ENCODE measurements at places on chromosomes 12 and 14.

- no peak for DNase-seq
Measured at GRCh38 chr14:96272777-96273473, 16.9 kb downstream of the BDKRB1 start.

DNA sequence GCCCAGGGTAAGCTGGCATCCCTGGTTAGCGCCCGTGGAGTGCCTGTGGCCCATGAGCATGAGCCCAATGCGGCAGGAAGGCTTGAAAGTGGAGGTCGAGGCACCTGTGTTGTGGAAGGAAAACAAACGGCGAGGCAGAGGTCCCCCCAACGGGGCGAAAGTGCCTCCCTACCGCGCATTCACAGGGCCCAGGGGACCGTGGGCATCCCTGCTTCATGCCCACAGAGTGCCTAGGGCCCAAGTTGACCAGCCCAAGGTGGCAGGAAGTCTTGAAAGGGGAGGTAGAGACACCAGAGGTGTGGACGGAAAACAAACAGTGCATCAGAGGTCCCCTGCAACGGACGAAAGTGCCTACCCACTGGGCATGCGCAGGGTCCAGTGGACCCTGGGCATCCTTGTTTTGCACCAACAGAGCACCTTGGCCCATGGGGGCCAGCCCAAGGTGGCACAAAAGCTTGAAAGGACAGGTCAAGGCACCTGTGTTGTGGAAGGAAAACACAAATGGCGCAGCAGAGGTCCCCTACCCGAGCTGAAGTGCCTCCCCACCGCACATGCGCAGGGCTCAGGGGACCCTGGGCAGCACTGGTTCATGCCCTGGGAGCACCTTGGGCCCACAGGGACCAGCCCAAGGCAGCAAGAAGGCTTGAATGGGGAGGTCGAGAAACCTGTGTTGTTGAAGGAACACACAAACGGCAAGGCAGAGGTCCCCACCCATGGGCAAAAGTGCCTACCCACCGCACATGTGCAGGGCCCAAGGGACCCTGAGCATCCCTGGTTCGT, 377.5 kb downstream of the ALG10 start:
- DNase-seq, result peak; percentile 6

GRCh38 chr12:26978801-26979200, 35.4 kb downstream of the TM7SF3 start:
- no peak for DNase-seq

GRCh38 chr12:103908246-103908541, 22.0 kb upstream of the HSP90B1 start:
- DNase-seq, result no peak

DNA sequence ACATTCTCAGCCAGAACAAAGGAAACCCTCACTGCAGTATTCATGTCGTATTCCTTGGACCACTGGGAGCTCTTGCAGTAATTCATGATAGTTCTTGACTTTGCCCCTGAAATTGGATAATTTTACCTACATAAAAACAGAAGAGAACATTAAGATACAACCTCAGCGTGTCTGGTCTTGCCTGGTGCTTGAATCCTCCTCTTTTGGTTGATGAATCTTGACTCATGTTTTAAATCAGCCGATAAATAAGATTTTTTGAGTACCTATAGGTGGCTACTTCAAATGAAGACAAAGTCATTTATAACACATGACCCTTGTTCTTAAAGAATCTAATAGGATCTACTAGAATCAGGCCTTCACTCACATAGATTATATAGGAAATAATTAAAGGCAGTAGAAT, 221.0 kb downstream of the PTPRO start:
- no peak for DNase-seq

DNA sequence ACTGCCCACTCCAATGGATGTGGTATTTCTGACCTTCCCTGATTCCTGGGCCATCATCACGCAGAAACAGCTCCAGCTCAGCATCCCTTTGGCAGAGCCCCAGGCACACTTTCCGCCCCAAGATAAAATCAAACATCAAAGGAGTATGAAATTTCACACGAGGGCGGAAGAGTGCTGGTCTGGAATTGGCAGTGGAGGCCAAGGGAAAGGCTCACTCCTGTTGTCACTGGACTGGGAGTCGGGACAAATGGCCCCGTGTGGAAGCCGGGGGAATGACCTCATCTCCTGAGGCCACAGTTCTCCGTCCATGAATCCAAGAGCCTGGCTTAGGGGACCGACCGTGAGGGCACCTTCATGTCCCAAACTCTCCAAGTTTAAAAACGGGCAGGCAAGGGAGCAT, 40.9 kb downstream of the FZD10 start:
- no peak for DNase-seq

GRCh38 chr12:57240926-57241401, 10.0 kb downstream of the STAC3 start:
- DNase-seq, result no peak

DNA sequence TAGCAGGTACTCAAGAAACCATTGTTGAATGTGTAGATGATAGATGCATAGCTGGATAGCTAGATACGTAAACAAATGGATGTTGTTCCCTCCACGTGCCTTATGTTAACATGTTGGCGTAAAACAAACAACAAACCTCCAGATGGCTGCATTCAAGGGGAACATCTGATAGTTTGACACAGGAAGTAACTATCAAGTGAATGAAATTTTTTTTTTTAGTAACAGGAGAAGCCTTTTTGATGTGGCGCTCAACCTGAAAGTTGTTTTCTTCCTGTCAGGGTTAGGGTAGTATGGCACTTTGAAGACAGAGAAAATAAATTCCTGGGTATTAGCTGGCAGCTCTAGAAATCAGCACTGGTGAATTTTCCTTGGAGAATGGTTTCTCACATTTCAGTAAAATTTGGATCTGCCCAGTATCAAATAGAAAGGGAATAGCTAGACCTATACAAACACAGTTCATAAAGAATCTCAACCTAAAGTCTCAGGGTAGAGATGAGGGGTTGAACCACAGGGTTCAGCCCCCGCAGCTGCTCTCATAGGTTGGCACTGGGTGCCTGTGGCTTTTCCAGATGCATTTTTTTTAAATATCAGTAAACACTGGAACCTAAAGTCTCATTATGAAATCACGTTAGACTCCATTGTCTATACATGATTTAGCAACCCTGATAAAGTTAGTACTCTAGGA, 18.8 kb upstream of the RAP1B start:
- DNase-seq, result no peak

- no peak for DNase-seq
Measured at GRCh38 chr12:50017641-50018040, 7.7 kb downstream of the RACGAP1 start.

DNA sequence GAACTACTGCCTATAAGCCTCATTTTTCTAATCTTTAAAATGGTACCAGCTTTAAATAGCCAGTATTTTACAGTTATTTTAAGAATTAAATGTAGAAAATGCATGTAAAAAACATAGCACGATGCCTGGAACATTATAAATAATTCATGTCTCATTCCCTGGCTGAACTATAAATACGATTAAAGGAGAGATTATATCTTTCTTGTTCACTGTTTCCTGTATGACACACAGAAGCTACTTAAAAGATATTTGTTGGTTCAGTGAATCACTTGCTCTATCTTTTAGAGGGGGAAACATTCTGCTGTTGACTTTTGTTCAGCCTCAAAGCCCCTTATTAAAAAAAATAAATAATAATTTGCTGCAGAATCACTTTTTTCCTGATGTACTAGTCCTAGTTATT, 406.9 kb downstream of the LRFN5 start:
- DNase-seq, result no peak

DNA sequence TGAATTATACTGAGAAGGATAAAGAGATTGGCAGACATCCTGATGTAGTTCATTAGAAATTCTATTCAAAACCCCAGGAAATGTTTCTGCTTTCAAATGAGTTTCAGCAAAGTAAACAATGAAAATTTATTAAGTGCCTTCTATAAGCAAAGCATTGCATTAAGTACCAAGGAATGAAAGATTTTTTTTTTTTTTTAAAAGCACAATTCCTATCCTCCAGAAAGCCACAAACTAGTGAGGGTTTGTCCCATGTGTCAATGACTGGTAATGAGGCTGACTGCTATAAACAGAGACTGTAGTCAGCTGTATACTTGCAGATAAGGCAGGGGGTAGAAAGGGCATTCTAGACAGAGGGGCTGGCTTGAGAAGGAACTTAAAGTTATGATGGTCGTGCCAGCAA, 6.7 kb downstream of the ANO4 start:
- DNase-seq, result no peak

GRCh38 chr14:71692496-71692895, 239.7 kb upstream of the RGS6 start:
- no peak for DNase-seq

DNA sequence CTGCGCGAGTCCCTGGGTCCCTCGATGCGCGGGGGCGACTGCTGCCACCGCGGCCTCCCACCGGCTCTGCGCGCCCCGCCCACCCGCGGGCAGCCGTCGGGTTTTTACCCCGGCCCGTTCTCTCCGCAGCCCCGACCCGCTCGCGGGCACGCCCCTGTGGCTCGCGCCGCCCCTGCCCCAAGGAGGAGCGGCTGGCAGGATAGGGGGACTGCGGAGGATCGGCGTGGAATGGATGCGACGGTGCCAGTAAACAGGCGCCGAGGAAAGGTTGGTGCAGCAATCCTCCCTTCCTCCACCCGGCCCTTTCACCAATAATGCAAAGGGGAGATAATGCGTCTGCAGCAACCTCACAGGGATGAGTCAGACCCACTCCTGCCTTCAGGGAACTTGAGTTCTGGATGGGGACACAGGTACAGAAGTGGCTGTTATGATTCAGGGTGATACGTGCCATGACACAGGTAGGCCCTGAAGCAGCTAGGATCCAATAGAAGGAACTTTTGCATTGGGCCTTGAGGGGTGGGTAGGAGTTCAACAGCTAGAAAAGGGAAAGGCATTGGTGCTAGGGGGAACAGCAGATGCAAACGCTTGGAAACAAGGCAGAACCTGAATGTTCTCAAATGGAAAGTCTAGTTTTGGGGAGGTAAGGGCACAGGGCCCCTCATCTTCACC, 554 bp upstream of the DEGS2 start:
- DNase-seq, result no peak

DNA sequence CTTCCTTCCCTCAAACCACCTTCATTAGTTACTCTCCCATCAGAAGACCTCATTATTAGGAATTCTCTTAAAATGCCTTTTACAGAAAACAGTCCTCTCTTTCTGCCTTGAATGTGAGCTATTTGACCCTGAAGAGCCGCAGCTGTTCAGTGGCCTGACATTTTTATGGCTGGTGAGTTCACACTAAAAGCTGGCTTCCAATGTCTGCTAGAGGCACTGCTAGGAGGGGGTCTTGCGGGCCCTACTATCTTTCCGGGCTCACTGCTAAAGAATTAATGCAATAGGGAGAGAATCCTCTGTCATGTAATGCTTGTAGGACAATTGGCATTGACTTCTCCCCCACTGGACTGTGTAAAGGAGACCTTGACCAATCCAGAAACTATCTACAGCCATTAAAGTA, 87.7 kb downstream of the GPR135 start:
- DNase-seq, result no peak

GRCh38 chr14:22478670-22479069, 110.4 kb downstream of the DAD1 start:
- no peak for DNase-seq

DNA sequence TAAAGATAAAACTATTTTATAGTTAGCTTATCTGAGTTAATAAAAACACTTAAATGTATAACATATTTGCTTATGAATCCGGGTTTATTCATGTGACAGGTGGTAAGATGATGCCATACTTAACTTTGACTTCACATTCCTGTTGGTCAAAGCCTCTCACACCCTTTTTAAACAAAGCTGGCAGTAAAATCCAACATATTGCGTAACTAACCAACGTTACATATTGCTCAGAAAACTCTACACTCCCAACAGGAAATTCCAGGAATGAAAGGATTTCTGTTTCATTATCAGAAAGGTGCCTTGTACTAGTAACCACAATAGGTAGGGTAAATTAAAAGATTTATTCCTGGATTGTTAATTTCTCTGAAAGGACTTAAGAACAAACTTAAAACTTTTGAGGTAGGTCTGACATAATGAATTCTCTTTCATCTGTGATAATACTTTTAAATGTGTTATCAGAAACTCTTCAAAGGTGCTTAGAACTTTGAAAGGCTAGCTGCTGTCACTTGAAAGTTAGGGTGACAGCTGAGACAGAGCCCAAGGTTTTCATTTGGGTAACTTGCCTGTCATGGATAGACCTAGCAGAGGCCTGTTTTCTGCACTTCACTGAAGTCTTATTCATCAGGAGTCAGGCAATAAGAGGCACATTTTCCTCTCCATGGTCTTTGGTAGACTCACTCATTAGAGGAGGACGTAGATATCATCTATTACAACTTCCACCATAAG, 23.8 kb upstream of the CATSPERB start:
- no peak for DNase-seq

GRCh38 chr12:14956905-14957304, 4.5 kb downstream of the ARHGDIB start:
- no peak for DNase-seq

DNA sequence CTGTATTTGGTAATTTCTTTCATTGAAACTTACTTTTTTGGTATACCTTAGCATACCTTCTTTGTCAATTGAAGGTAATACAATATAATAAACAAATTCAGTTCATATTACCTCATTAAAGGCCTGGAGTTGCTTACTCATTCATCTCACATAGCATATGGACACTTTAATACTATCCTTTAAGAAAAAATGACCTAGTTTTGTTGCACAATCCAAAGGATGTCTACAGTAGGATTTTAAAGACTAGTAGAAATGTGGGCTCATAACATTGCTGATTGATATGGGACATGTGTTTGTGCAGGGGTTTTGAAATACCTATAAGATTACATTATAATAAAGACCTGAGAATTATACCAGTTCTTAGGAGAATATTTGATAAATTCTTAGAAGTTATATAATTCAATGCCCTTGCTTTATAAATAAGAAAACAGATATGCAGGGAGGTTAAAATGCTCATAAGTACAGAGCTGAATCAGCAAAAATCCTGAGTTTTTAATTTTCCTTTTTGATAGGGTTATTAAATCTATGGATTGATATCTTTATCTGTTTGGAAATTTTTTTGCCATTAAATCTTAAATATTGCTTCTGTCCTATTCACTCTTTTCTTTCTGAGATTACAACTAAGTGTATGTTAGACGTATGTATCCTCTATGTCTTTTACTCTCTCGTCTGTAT, 352.1 kb downstream of the ATP23 start:
- DNase-seq, result no peak

- no peak for DNase-seq
Measured at GRCh38 chr12:121000530-121000929, 15.8 kb downstream of the C12orf43 start.

- DNase-seq, result peak; percentile 72
Measured at GRCh38 chr12:6062757-6063735, 61.4 kb downstream of the VWF start.

DNA sequence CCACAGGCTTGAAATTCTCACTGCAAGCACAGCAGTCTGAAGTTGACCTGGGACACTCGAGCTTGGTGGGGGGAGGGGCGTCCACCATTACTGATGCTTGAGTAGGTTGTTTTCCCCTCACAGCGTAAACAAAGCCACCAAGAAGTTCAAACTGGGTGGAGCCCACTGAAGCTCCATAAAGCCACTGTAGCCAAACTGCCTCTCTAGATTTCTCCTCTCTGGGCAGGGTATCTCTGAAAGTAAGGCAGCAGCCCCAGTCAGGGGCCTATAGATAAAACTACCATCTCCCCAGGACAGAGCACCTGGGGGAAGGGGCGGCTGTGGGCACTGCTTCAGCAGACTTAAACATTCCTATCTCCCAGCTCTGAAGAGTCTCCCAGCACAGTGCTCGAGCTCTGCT, 31.7 kb upstream of the ST8SIA1 start:
- DNase-seq, result no peak

GRCh38 chr14:70098250-70098809, 90.4 kb downstream of the SLC8A3 start:
- DNase-seq, result no peak

- no peak for DNase-seq
Measured at GRCh38 chr12:128513831-128514230, 246.9 kb downstream of the TMEM132C start.

- DNase-seq, result no peak
Measured at GRCh38 chr14:66752109-66752508, 244.2 kb downstream of the GPHN start.

All from activated CD8-positive, alpha-beta memory T cell treated with anti-CD3 and anti-CD28 coated beads, Interleukin-2, amount 50 U/mL, for 4 hours (primary cell).